ENCODE measurements at places on chromosomes 7 and 10. TPM values are rescaled to one million over a fixed set of nuclear protein-coding genes. Genes with fewer than 3 reads are reported as not detected.

Gene RAMP3
- 30.7 TPM for total RNA-seq

DNA sequence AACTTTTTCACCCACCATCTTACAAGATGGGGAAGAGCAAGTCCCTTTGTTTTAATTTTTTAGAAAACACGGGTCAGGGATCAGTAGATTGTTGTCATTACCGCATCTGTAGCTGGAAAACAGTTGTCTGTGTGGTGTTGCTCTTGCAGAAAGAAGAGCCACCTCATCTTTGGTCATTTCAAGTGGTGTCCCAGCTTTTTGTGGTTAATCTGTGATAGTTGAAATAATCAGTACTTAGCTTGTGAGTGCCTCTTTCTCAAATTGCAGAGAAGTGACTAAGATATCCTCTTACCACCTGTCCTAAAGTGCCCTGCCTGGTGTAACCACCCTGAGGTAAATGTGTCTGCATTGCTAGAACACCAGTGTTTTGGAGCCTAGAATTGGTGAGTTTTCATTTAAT lies 5.5 kb downstream of the PRPF18 start:
- no peak for DNase-seq

GRCh38 chr7:98283127-98283886 lies 1.8 kb downstream of the BRI3 start:
- DNase-seq = peak; percentile 39

DNA sequence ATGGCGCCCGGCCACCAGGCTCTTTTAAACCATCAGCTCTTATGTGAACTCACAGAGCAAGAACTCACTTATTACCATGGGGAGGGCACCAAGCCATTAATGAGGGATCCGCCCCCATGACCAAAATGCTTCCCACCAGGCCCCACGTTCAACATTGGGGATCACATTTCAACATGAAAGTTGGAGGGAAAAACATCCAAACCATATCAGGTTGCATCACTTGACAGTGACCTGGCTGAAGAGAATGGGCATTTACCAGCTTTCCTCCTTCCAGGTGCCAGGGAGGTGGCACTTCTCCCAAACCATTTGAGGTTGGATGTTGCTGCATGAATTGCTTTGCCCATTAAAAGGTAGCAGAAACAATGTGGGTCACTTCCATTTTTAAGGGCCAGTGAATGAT lies 115.6 kb upstream of the TNS3 start:
- DNase-seq = no peak

DNA sequence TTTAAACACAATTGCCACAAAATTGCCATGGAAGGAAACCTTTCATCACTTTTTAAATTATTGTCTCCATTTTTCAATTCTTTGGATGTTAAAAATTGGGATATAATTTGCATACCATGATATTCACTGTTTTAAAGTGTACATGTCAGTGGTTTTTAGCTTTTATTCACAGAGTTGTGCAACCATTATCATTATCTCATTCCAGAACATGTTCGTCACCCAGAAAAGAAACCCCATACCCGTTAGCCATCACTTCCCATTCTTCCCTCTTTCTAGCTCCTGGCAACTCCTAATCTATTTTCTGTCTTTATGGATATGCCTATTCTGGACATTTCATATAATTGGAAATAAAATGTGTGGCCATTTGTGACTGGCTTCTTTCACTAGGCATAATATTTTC lies 260.3 kb upstream of the FERD3L start:
- no peak for DNase-seq

DNA sequence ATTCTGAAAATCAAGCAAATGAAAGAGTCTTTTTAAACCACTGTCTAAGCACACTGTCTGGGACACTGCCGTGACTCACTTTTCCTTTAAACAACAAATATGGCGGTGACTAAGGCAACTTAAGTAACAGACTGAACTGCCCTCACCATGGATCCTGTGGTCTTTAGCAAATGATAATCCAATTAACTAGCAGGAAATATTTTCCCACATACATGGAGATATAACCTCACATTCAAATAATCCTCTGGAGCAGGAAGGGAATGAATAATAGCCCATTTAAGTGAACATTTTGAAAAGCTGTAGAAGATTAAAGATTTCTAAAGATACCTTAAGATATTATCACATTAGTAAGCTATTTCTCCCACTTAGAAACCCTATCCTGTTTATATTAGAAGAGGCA lies 40.3 kb upstream of the LRRC17 start:
- DNase-seq = no peak

Data from left ventricle myocardium inferior (tissue), 1 donor.